EH (cell line): ENCODE measurements at places on chromosomes 6 and 20.
A peak's percentile ranks its signal among the peaks of the same experiment; 100 is the strongest.

DNA sequence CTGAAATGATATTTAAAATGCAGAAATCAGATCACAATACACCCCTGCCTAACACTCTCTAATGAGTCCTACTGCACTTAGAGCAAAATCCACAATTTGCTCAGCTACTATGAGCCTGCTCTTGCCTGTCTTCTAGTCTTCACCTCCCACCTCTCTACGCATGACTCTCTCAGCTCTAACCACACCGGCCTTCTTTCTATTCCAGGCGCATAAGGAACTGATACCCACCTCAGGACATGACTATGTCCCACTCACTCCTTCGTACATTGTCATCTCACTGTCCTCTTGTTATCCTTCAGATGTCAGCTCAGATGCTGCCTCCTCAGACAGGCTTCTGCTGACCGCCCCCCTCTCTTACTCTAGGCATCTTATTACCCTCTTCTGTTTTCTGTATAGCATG is 201.0 kb upstream of the FLRT3 start:
- no peak for DNase-seq

DNA sequence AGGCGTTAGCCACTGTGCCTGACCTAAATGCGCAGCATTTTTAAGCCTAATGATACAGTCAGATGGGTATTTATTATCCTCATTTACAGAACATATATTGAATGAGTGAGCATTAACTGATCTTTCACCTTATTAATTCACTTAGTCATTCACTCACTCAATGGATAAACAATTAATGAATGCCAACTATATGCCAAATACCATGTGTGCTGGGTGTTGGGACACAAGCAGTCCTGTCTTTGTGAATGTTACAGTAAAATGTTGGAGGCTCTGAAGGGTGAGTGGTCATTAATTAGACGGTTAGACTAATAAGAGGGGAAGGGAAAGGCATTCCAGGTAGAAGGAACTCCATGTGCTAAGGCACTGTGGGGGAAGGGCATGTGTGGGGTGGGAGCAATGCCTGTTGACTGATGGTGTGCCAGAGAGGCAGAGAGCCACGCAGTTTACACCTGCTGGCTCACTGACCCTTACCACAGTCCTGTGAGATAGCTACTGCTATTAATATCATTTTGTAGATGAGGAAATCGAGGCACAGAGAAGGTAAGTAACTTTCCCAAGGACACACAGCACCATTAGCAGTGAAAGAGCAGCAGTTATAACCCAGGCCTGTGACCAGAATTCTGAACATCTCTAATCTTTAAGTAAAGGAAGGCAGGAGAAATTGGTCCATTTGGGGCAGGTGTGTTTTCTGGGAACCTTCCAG is 38.7 kb upstream of the B4GALT5 start:
- DNase-seq, result no peak

GRCh38 chr20:52918311-52918710 is 53.8 kb upstream of the TSHZ2 start:
- DNase-seq, result no peak

DNA sequence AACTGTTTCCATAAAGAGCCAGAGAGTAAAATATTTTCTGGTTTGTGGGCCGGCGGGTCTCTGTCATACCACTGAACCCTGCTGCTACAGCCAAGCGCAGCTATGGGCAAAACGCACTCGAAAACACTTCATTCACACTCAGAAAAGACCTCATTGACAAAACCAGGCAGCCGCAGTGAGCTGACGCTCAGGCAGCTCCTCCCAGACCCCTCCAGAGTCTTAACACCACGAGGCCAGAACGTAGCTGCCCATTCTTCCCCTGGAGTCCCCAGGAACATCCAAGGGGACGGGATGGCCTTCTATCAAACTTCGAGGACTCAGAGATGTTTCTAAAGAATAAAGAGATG is 35.6 kb upstream of the ZBP1 start:
- no peak for DNase-seq

DNA sequence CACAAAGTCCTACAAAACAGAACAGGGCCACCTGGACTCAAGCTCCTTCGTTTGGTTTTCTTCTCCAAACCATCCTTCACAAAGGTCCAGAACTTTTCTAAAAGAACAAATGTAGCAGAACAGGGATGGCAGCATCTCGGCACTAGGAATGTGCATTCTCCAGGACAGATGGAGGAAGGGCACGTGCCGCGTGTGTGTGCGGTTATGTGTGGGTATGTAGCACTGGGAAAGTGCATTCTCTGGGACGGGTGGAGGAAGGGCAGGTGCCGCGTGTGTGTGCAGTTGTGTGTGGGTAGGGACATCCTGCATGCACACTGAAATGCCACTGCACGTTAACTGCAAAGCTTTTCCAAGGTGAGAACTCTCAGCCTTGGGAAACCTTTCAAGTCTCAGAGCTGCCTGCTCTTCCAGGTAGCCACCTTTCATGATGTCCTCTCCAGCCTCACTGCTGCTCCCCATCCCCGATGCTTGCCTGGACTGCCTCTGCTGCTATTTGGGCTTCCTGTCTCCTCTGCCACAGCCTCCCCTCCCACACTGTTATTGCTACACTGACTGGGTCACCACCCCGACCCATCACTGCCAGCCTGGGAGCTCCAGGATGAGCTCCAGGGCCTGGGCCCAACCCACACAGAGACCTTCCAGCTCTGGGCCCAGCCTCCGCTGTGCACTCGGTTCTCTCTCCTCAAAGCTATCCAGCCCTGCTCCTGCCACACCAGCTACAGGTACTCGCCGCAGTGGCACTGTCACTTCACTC is 47.6 kb downstream of the EZR start:
- DNase-seq, result no peak

DNA sequence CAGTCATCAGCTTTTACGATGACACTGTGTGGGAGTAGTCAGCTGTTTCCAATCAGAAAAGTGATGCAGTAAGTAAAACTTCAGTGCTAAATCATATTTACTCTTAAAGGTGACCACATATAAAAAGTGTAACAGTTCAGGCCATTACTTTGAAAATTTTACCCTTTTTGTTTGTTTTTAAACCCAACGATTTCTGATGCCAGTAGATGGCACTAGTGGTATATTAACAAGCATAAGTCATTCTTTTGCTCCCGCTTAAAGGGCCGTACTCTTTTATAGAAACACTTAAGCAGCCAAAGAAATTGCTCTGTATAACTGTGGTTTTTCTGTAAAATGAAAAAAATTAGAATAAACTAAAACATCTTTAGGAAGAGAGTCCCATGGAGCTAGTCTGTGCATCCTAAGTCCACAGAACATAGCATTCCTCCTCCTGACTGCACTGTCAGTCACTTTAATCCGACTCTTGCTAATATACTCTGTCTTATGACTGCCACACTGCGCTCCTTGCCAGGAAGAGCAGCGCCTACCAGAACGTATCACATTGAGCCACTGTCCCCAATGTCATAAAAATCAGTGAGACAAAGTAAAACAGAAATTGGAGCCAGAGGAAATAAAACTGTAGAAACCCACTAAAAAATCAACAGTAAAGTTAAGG is 25.0 kb downstream of the HEBP2 start:
- DNase-seq, result peak; percentile 67

DNA sequence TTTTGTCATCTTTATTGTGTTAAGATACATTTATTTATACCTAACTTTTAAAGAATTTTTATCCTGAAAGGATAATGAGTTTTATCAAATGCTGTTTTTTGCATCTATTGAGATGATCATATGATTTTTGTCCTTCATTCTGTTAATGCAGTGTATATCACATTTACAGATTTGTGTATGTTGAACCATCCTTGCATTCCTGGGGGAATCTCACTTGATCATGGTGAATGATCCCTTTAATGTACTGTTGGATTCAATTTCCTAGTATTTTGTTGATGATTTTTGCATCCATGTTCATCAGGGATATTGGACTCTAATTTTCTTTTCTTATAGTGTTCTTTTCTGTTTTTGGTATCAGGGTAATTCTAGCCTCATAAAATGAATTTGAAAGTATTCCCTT is 38.5 kb upstream of the SLC22A3 start:
- no peak for DNase-seq
